ENCODE measurements at places on chromosomes 6 and 20.
A peak's percentile ranks its signal among the peaks of the same experiment; 100 is the strongest.

GRCh38 chr6:7401075-7401474 lies 11.5 kb downstream of the RIOK1 start:
- DNase-seq: no peak

DNA sequence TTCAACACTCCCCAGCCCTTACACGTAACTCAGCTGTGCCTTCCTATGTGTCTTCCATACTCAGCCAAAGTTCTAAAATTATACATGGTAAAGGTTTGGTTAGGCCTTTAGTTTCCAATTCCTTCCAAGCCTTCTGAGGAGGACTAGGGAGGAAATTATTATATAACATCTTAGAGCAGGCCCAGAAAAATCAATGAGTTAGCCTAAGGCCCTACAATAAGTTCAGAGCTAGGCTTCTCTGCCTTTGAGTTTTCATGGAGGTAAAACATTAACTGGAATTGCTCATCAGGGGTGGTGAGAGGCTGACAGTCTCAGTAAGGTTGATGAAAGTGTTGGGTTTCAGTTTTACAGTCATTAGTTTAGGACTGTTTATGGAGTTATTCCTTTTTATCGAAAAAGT lies 286.0 kb downstream of the ADGB start:
- no peak for DNase-seq

DNA sequence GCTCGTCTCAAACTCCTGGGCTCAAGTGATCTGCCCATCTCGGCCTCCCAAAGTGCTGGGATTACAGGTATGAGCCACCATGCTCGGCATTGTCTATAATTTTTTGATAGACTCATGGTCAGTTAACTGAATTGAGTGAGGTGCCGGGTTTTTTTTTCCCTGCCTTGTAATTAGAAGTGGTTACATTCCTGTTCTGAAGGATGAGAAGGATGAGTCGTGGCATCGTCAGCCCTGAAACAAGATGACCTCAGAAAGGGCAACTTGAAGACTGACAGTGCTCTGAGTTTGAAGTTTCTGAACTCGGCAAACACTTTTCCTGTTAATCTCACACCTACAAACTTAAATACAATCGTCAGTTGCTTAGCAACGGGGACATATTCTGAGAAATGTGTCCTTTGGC lies 158.7 kb upstream of the PDE10A start:
- DNase-seq: no peak

DNA sequence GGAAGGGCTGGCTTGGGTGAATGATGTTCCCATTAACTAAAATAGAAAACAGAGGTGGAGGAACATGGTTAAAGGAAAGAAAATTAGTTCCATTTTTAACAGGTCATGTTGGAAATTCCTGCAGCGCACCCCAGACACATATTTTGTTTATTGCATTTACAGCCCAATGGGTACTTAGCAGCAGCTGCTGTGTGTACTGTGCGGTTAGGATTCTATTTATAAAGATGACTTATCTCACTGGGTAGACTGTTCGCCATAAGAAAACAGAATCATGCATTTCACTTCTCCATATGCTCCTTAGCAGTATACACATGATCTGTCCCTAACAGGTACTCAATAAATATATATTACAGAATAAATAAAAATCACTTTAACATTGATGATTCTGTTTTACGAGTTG lies 135.8 kb downstream of the SLC35F1 start:
- DNase-seq: no peak

DNA sequence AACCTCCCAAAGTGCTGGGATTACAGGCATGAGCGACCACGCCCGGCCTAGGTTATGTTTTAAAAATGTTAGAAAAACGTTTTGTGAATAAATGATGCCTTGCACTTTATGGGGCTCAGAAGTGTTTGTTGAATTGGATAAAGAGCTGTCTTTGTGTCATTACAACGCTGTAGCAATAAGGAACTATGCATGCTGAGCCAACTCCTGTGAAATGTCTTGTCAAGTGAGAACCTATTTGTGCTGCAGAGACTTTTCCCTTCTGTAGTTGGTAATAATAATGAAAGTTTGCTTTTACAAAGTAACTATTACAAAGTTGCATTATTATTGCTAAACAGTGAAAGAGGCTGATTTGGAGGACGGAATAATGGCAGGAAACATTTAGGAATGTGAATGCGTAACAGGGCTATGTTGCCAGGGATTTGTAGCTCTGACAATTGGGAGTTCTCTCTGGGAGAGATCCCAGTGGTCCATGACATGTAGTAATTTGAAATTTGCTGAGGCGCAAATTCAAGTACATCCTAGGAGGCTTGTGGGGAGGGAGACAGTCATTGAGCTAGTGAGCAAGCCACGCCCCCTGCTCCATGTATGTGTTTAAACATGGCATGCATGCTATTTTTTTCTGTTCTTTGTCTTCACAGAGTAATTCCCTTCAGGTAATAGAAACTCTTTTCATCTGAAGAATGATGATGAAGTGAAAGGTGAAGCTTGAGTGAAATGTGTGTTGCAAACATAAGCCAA lies 16.8 kb upstream of the BICRAL start:
- DNase-seq: no peak

GRCh38 chr6:160766989-160767646 lies 65.1 kb downstream of the PLG start:
- peak; percentile 11 for DNase-seq

DNA sequence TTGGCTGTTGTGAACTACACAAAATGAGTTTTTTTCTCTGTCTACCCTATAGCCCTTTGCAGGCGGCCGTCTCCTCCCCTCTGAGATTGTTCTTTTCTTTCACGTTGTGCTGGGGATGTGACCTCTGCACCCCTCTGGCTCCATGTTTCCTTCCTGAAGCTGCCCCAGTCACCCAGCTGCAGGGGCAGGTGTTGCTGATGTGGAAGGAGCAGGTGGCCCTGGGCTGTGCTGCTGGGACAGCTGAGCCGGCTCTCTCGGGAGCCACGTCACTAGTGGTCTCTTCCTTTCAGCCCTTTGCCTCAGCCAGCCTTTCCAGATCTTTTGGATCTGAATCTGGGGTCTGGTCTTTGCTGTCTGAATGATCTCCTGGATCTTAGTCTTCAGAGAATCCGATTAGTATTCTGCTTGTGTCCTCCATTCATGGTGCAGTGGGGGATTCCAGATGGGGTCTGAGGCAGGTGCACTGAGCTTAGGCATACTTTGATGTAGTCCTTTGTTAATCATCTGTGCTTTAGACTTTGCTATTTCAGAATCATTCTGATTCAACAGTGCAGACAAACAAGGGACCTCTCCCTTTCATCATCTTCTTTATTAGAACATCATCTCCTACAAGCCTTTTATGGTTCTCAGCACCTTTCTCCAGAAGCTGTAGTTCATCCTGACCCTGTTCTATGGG lies 31.4 kb downstream of the TMEM181 start:
- DNase-seq: no peak

DNA sequence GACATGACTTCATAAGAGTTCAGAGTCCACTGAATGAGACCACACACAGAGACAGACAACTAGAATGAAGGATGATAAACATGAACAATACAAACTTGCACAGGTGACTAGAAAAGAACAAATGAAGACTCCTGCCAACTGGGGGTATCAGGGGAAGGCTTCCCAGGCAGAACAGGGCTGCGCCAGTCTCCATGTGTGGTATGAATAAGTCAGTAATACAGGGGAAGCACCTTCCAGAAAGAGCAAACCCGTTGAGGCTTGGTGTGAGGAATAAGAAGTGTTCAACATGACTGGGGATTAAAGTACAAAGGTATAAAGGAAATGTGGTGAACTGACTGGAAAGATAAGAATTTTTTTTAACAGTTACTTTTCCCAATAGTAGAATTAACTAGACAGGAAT lies 3.7 kb upstream of the SLC17A2 start:
- DNase-seq: no peak

GRCh38 chr20:57476084-57476526 lies 48.8 kb downstream of the CTCFL start:
- no peak for DNase-seq

GRCh38 chr20:19260412-19261090 lies 48.1 kb downstream of the SLC24A3 start:
- no peak for DNase-seq

DNA sequence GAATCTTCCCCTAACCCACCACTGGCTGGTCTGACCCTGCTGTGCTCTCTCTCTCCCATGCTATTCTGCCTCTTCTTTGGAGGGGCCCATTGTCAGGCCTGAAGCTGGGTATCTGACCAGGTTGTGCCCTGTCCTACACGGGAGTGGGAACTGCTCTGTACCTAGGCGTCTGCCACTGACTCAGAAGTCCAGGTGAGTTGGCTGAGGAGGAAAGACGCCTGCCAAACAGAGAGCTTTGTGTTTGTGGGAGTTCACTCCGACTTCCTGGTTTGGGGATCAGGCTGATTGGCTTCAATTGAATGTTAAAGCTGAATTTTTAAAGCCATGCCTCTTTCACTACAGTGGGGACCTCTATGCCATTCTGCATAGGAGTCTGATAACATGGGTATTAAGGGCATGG lies 136.0 kb downstream of the CCDC170 start:
- DNase-seq: no peak

DNA sequence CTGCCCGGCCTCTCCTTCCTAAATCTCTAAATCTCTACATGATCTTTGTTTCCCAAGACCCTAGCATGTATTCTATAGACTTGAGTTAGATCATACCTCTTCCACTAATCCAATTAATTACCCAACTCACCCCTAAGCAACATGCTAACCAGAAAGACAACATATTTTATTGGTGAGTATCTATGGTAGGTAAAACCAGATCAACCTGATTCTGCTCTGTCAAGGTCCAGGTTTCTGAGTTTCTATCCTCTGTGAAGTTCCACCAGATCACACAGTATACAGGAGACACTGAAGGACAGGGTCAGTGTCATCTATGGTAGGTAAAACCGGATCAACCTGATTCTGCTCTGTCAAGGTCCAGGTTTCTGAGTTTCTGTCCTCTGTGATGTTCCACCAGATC lies 363.2 kb upstream of the MARCKS start:
- DNase-seq: no peak

DNA sequence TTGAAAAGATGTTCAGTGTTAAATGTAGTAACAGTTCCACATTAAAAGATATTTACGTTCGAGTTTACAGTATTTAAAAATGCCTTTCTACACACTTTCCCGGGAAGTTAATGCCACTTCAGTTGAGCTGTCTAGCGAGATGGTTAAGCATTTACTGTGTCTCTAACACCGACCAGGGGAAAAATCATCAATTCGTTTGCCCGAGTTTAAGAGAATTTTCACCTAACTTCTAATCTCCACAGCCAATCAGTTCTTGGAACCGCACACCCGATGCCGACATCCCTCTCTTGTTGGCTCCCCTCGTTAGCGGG lies 58.2 kb downstream of the FAM217A start:
- DNase-seq: no peak

DNA sequence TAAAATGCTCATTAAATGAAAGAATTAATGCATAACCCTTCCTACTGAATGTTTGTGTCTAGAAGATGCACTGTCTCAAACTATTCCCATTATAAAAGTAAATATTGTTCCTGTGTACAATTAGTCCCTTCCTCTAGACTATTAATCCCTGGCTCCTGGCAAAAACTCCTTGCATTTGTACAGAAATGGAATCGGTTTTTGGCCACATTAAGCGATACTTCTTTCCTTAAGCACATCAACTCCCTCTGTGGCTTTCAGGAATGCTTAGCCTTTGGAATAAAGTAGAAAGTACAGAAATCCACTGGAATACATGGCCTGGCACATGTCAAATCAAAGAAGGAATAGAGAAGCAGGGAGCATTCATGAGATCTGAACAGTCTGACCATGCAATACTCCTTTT lies 179.8 kb downstream of the GMPR start:
- DNase-seq: no peak

- DNase-seq: no peak
These were observed 113.3 kb downstream of the CDKAL1 start for GRCh38 chr6:20647585-20647984.

GRCh38 chr6:156752666-156753301 lies 24.4 kb upstream of the ARID1B start:
- DNase-seq: no peak

- no peak for DNase-seq
These were observed 163.6 kb downstream of the EYA4 start for GRCh38 chr6:133404728-133405127.

- DNase-seq: no peak
These were observed 9.9 kb downstream of the NOL4L start for GRCh38 chr20:32575227-32575581.

DNA sequence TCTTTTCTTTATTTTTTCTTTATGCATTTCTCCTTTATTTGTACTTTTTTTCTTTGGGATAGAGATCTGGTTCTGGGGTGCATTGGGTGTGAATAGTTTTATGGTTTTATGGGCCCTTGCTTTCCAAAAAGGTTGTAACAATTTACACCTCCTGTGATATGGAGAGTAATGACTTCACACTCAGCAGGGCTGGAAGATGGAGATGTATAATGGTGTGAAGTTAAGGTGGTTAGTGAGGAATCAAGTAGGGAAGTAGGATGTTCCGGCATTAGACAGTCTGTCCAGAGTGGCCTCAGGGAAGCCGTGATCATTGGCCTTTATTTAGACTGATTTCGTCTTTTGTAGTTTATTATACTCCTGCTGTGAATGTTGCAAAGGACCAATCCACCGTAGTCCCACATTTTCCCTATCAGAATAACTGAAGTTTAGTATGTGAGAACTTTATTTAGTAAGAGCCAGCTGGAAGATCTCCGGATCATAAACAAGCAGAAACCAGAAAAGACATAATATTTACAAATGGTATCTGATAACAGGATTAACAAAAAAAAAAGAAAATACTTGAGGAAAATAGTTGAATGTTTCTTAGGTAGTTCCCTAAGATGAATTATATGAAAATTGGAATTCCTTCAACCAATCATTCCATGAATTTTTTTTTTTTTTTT lies 255.5 kb downstream of the TBC1D7 start:
- DNase-seq: no peak

- DNase-seq: no peak
These were observed 14.3 kb downstream of the GLO1 start for GRCh38 chr6:38688579-38689087.

DNA sequence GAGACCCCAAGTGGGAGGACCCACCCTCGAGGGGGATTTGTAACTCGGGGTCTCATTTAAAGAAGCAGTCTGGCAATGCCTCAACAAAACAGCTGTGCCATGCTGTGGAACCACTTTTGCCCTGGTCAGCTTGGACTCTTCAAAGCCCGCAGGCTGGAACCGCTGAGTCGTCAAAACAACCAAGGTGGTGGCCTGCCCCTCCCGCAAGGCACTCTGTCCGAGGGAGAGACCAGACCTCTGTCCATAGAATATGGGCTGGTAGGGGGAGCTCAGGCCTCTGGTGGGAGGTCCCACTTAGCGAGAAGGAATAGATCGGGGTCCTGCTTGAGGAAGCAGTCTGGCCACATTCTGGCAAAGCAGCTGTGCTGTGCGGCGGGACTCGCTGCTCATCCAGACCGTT lies 208.1 kb downstream of the BCKDHB start:
- no peak for DNase-seq

DNA sequence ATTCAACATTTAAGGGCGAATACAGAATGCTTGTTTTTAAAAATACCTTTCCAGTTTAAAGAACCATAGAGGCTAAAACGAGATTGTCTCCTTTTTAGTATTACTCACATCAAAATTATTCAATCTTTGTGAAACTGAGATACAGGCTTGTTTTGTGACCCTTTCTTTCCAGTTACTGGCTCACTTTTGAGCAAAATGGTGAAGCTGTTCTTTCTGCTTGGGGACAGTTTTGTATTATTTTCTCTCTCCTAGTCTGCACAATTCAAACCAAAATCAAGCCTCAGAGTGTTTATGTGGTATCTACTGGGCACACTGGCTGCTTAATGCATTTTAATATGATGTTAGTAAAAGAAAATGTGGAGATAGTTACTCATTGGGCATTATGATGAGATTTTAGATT lies 36.5 kb downstream of the HIVEP1 start:
- DNase-seq: no peak

- no peak for DNase-seq
These were observed 42.3 kb downstream of the SLC22A23 start for GRCh38 chr6:3414327-3415081.
